ENCODE measurements at places on chromosomes 4 and X.

GRCh38 chr4:306551-306961 lies 1.3 kb upstream of the ZNF732 start:
- no peak for DNase-seq

DNA sequence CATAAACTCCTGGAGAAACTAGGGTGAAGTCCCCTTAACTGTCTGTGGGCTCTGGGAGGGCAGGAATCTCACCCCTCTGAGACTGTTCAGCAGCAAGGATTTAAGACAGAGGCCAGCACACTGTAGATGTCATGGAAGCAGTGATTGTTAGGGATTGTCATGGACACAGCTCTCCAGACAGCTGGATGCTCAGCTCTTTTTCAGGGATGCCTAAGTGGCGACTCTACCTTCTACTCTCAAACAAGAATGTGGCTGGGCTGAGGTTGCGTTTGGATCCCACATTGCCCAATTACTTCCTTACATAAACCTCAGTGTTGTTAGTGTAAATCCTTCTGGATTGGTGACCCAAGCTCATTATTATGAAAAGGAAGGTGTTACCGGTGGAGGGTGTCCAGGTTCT lies 291.9 kb upstream of the VCX3A start:
- no peak for DNase-seq

DNA sequence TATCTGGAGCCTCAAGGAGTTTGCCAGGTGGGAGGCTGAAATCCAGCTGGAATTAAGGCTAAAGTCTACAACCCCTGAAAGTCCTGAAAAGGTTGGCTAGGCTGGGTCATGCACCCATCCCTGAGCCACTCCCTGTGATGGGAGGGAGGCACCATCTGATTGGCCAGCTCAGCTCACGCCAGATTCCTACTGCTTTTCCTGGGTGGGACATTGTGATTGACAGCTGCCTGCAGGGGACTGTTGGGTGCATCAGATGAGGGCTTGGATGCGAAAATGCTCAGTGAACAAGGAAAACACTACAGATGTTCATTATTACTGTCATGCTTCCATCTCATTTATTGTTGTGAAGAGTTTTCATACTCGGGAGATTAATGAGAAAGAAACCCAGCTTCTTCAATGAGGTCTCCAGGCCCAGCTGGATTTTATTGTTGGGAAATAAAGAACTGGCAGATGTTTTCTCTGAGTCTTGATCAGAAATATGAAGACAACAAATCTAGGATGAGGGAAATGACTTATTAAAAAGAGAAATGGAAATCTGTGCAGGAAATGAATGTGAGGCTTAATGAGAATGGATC lies 185.9 kb downstream of the STK32B start:
- DNase-seq, result no peak

- no peak for DNase-seq
Measured at GRCh38 chr4:114277690-114278089, 298.2 kb upstream of the ARSJ start.

GRCh38 chr4:2247128-2248043 lies 5.5 kb upstream of the HAUS3 start:
- no peak for DNase-seq

DNA sequence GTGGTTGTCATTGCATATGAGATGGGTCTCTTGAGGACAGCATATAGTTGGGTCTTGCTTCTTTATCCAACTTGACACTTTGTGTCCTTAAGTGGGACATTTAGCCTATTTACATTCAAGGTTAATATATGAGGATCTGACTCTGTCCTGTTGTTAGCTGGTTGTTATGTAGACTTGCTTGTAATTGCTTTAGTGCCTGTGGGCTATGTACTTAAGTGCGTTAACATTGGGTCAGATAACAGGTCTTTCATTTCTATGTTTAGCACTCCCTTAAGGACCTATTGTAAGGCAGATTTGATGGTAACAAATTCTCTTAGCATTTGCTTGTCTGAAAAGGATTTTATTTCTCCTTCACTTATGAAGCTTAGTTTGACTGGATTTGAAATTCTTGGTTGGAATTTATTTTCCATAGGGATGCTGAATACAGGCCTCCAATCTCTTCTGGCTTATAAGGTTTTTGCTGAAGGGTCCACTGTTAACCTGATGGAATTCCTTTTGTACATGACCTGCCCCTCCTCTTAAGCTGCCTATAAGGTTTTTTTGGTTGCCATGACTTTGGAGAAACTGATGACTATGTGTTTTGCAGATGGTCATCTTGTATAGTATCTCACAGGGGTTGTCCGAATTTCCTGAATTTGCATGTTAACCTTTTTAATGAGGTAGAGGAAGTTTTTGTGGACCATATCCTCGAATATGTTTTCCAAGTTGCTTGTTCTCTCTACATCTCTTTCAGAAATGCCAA lies 162.0 kb downstream of the NKX6-1 start:
- no peak for DNase-seq

DNA sequence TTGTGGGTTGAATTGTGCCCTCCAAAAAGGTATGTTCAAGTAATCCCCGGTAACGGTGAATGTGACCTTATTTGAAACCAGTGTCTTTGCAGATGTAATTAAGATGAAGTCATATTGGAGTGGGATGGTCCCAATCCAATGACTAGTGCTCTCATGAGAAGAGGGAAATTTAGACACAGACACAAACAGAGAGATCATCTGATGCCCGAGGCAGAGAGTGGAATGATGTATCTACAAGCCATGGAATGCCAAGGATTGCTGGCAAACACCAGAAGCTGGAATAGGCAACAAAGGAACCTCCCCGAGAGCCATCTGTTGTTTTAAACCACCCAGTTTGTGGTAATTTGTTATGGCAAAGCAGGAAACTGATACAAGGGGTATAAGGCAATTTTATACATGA lies 35.1 kb downstream of the RPS6KA3 start:
- DNase-seq, result no peak

- no peak for DNase-seq
Measured at GRCh38 chr4:18075823-18076433, 54.4 kb upstream of the LCORL start.

DNA sequence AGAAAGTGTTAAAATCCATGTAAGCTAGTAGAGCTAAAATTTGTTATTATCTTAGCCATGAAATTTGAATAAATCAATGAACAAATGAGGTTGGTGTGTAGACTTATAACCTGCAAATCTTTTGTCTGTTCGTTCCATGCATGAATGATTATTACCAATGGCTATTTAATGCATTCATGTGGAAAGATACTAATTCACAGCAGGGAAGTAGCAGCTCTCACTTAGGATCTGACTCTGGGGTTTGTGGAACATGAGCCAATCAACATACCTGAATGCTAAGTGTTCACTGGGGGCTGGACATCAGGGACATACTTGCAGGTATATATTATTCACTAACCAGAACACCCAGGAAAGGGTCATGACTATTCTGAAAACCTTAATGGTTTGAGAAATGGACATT lies 444.1 kb downstream of the STIM2 start:
- no peak for DNase-seq

DNA sequence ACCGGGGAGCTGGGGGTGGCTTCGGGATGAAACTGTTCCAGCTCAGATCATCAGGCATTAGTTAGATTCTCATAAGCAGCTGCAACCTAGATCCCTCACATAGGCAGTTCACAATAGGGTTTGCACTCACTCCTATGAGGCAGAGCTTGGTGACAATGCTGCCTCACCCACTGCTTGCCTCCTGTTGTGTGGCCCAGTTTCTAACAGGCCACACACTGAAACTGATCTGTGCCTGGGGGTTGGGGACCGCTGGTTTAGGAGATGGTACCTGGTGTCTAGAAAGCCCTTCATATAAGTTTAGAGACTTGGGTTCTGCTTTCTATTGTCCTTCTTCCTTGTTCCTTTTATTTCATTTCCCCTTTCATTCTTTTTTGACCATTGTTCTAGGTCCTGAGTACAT lies 234.2 kb downstream of the FRAS1 start:
- DNase-seq, result no peak

- no peak for DNase-seq
Measured at GRCh38 chr4:37615059-37615719, 71.0 kb downstream of the RELL1 start.

- DNase-seq, result no peak
Measured at GRCh38 chr4:42280327-42281095, 116.8 kb upstream of the SHISA3 start.
